ENCODE measurements at places on chromosomes 11 and 22.

DNA sequence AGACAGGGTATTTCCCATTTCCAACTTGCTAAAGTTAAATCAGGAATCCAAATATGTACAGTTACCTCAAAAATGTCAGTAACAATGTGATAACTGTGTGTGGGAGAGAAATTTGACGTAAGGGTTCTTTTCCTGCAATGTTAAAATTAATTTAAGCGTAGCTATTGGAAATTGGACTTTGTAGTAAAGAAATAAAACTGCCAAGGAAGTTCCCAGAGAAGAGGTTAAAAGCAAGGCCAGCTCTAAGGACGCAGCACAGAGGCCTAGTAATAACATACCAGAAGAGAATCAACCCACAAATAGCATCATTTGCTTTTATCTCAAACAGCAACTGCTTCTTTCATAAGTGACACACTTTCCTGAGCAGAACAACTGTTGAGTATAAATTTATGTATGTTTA lies 36.8 kb upstream of the GRIA4 start:
- DNase-seq = no peak

DNA sequence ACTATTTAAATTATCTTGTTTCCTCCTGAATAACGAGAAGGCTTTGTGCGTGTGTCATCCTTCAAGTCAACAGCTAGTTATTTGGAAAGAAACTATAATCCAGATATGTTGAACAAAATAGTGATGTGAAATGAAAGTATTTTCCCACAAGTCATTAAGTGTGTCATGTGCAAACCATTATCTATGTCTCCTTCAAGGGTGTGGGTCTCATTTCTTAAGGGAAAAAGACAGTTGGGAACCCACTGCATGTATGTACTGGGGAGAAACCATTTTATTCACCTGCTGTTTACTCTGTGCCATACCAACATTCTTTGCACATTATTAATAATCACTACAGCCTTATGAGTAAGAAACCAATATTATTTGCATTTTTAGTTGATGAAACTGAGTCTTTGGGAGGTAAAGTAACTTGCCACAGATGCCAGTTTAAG lies 145.3 kb upstream of the CTSC start:
- DNase-seq = no peak

- no peak for DNase-seq
These were observed 4.0 kb upstream of the C22orf31 start for GRCh38 chr22:29065468-29066190.

GRCh38 chr11:23990346-23991164 lies 506.3 kb upstream of the LUZP2 start:
- DNase-seq = no peak

DNA sequence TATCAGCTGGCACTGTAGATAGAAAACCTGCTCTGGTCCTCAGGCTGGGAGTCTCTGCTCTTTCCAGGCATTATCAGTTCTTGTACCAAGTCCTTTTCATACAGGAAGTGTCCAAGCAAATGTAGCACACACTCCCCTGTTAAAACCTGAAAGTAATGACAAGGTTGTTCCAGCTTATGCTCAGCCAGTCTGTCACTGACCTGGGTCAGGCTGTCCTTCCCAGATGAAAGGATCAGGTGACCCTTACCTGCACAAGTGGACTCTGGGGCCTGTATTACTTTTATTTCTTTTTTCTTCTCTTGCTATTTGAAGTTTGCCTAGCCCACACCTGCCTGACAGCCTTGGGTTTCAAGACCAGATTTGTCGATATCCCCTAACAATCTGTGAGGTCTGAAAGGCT lies 156.3 kb upstream of the SESN3 start:
- DNase-seq = no peak

DNA sequence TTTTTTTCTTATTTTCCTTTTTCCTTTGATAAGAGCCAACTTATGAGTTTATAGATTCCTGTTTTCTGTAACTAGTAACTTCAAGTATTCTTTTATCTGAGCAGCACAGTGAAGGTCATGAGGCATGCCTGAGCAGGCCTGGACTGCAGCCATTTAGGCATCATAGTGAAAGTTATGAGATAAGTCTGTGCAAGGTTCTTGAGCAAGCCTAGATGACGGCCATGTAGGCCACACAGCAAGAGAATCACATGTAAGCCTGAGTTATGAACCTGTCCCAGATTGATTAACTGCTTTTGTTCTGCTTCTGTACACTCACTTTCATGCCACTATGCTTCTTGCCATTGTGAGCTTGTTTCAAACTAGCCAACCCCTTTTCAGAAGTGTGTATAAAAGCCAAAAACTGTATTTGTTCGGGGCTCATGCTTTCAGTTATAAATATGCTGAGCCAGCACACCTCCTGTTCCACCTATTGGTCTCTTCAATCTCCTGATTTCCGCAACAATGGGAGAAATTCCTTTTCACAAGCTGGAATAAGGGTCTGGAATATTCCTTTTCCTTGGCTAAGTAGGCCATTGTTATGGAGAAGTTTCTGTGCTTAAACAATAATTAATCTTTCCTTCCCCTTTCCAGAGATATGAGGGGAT lies 745.7 kb downstream of the FAM181B start:
- DNase-seq = no peak

GRCh38 chr11:85096939-85097338 lies 530.2 kb downstream of the DLG2 start:
- no peak for DNase-seq

- no peak for DNase-seq
These were observed 22.4 kb downstream of the CAPN1 start for GRCh38 chr11:65204143-65204542.

- DNase-seq = no peak
These were observed 11.1 kb downstream of the HPS5 start for GRCh38 chr11:18310800-18311340.

GRCh38 chr22:42979606-42980005 lies 35.3 kb downstream of the PACSIN2 start:
- DNase-seq = no peak

DNA sequence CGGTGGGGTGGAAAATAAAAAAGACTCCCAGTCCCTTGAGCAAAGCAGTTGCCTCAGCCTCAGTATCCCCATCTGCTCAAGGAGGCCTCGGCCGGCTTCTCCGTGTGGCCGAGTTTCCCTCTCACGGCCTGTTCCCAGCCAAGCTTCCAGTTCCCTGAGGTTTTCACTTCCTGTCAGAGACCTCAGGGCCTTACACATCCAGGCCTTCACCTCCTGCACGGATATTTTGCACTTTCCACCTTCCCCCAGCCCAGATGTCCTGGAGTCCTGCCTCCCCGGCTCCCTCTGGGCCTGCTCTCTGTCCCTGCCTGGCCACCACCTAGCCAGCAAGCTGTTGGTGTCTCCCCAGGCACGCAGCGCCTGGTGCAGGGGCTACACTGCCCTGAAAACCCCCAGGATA lies 41.1 kb upstream of the CD82 start:
- no peak for DNase-seq

DNA sequence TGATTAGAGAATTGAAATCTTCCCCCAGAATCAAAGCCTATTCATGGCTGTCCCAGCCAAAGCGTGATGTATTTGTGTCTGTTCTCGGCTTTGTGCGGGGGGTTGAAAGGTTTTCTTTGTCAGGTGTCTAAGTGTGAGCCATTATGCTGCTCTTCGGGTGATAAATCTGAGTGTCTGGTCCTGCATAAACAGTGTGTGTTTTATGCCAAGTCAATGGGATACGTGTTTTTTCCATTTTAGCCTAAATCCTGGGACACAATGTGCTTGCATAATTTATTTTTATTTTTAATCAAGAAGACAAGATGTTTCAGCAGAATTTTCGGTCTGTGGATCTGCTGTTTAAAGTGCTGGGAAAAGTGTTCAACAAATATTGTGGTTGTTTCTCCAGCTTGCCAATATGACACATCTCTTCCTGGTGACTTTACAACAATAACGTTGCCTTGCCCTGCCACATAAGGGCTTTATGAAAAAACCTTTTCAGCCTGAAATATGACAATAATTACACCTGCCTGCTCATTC lies 267.8 kb downstream of the TBC1D22A start:
- no peak for DNase-seq

DNA sequence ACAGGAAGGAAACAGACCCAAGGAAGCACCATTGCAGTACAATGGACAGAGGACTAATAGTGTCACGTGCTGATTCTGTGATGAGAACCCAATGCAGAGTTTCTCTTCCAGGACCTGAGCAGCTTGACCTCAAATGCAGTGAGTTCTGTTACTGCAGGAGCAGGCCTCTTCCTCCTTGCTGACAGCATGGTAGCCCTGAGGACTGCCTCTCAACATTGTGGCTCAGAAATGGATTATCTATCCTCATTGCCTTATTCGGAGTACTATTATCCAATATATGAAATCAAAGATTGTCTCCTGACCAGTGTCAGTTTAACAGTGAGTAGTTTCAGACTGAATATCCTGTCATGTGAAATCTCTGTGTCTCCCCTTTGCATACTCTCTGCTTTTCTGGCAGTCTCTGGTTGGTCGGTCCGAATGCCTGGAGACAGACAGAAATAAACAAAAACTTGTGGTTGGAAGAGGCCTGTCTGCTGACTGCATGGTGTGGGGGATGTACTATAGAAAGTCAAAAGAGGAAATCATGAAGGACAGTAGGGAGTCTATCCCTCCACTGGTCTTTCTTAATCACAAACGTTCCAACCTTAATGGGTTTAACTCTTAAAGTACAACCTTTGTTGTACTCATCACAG lies 6.9 kb upstream of the MS4A14 start:
- no peak for DNase-seq

GRCh38 chr11:119641983-119642745 lies 86.8 kb downstream of the NECTIN1 start:
- DNase-seq = no peak

GRCh38 chr11:133968300-133968699 lies 11.5 kb upstream of the IGSF9B start:
- no peak for DNase-seq

DNA sequence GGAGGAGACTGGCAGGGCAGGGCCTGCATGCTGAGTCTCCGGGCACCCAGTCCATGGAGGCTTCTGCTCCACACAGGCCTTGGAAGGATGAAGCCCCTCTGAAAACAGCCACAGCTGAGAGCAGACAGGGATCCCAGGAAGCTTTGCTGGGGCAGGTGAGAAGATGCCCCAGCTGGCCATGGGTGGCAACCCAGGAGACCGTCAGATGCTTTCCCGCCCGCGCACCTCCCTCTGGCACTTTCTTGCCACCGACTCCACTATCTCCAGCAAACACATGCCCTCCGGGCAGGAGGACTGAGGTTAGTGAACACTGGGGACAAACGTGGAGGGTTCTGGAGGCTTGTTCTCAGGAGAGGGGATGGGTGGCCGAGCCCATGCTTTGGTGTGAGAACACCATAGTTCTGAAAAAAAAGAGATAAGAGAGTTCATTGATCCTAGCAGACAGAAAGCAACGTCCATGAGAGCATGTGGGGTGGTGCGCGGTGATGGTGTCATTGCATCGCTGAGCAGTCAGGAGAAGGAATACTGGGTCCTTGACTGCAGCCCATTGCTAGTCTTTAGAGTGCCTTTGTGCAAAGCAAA lies 2.3 kb downstream of the C1QTNF6 start:
- no peak for DNase-seq

GRCh38 chr22:38416621-38417251 lies 38.3 kb downstream of the KCNJ4 start:
- DNase-seq = no peak

- DNase-seq = no peak
These were observed 57.2 kb downstream of the RPS6KA4 start for GRCh38 chr11:64415996-64416728.

- no peak for DNase-seq
These were observed 91.2 kb upstream of the DBX1 start for GRCh38 chr11:20251496-20251895.

DNA sequence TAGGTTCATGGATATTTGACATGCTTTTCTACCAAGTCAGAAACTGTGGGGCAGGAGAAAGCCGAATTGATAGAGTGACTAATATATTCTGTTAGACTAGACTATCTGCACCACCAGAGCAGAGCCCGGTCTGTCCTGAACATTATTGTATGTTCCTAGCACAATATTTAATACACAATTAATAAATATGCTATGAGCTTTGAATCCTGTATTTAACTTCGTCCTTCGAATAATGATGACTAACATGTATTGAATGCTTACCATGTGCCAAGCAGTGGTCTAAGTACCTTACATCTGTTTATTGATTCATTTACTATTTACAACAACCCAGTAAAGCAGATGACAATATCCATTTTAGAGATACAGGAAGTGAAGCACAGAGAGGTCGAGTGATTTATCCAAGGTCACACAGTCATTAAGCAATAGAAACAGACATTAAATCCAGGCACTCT lies 44.8 kb upstream of the ANO3 start:
- DNase-seq = no peak
